Right lung (tissue), 10 donors: ENCODE measurements at places on chromosomes 12 and 14. TPM values are rescaled to one million over a fixed set of nuclear protein-coding genes. Genes with fewer than 3 reads are reported as not detected.

DNA sequence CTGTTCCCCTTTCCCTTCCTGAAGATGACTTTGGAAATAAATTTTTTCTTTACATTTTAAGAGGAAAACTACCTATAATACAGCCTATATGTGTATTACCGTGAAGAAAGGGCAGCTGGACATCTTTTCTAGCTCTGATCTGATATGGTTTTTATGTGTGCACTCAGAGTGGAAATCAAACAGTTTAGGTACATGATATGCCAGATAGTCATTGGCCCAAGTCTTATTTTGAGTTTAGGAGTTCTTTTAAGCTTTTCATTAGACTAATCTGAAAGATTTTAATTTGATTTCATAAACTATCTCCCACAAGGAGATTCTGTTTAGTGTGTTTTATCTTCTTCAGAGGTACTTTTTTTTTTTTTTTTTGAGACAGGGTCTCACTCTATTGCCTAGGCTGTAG is 48.8 kb downstream of the KIAA0586 start:
- no peak for DNase-seq

DNA sequence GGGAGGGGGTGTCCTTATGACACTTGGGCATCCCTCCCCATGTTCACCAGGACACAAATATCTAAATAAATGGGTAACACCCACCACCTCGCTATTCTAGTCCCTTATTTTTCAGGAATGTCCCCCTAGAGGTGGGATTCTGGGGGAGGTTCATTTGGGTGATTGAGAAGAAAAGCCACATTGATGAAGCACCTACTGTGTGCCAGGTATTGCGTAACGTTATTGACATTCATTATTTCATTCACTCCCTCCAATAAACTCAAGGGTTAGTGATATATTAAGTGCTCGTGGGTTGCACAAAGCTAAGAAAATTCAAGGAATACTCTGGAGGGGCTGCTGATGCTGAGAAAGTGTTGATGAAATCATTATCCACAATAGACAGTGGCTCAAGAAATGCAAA is 92.5 kb upstream of the NOS1 start:
- no peak for DNase-seq

DNA sequence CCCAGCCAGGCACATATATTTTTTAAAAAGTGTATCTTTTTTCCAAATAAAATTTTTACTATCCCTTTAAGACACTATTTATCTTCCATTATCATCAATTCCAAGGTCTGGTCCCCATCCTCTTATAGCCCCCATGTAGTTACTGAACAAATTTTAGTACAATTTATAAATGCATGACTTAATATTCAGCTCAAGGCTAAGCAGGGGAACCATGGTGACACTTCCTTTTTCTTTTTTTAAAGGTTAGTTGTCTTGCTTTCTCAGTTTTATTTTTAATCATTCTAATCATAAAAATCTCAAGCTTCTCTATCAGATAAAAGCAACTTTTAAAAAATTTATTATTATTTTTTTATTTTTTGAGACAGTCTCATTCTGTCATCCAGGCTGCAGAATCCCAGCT is 92.3 kb downstream of the TRAFD1 start:
- DNase-seq = no peak

DNA sequence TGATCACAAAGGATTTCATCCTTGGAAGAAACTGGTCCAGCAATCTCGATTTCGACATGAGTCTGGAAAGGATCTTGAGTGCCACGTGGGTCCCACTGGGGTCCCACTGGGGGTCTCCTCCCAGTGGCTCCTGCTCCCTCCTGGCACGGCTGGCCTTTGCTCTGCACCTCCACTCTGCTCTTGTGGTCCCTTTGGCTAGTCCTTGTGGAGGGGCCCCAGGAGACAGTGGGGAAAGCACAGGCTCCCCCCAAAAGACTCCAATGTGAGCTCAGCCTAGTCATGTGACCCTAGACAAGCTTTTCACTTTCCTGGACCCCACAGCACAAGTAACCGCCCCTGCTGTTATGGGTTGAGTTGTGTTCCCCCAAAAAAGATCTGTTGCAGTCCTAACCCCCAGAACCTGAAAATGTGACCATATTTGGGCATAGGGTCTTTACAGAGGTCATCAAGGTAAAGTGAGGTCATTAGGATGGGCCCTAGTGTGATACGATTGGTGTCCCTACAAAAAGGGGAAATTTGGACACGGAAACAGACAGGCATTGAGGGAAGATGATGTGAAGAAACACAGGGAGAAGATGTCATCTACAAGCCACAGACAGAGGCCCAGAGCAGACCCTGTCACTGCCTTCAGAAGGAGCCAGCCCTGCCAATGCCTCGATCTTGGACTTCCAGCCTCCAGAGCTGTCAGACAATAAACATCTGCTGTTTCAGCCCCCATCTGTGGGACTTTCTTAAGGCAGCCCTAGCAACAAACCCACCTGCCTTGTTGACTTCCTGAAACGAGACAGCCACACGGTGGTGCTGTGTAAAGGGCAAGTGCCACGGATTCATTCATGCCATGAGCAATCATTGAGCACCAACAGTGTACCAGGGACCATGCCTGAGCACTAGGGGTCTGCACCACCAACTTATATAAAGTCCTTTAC is 23.8 kb upstream of the PPP2R5C start:
- DNase-seq = no peak

GPR65 gene
- polyA plus RNA-seq = 0.70 TPM

GRCh38 chr12:53381731-53382630 is 2.0 kb downstream of the SP1 start:
- no peak for DNase-seq

DNA sequence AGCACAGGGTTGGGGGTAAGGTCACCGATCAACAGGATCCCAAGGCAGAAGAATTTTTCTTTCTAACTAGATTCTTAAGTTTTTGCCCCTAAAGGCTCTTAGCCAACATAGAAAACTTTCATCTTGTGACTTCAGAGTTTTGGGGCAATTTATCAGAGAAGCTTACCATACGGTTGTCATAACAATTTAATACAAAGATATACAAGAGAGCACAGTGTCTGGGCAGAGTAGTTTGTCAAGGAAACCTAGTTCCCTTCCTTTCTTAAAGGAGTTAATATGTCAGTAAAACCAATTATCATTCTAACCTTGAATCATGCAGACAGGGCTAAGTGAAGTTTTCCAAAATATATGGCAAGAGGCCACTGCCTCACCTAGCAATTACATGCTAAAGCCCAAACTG is 18.4 kb downstream of the NR2C1 start:
- DNase-seq = no peak

DNA sequence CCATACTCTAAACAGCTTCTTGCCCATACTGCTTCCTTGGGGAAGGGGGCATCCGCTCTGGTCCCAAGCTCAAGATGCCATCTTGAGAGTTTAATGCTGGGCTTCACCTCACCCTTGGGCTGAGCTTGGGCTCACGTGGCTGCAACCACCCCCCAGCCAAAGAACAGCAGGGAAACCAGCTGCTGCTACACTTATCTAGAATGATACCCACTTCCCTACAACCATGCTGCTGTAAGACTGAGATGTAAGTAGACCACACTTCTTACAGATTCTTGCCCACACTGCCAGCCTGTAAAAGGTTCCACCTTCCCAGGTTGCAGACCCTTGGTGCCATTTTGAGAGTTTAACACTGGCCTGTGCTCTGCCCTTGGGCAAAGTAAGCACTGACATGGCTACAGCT is 9.7 kb downstream of the CTSG start:
- no peak for DNase-seq

NPAS3 gene
- 0.64 TPM for polyA plus RNA-seq

DNA sequence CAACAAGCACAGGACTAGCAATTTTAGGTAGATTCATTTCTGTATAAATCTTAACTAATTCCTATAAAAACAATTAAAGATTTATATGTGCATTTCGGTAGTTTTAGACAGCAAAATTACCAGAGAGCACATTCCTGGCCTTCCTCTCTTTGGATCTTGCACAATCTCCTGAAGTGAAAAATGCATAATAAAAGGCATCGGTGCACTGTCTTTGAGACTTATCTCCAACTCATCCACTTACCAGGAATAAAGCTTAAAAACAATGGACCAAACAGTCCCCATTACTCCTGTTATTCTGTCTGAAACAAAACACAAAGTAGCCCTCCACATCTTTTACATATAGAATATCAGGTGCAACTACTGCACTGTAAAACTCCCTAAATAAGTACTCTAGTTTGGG is 69.3 kb downstream of the HECTD1 start:
- DNase-seq = no peak

- DNase-seq = no peak
Measured at GRCh38 chr14:76376878-76377734, 1.2 kb downstream of the ESRRB start.

DNA sequence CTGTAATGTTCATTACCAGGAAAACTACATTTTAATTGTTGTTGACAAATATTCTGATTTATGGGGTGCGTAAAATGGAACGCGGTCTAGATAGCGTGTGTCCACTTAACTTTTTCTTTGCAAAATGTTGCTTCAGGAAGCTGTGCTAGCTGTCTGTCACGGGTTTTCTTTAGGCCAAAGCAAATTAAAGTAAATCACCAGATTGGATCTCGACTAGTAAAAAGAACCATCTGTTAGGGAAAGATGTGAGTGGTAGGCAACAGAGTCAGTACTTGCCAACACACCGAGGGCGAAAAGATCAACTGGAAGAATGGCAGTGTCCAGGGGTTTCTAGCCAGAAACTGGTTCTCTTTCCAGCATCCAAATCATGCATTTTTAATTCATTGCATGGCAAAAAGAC is 404.9 kb upstream of the TMPO start:
- DNase-seq = peak; percentile 85

DNA sequence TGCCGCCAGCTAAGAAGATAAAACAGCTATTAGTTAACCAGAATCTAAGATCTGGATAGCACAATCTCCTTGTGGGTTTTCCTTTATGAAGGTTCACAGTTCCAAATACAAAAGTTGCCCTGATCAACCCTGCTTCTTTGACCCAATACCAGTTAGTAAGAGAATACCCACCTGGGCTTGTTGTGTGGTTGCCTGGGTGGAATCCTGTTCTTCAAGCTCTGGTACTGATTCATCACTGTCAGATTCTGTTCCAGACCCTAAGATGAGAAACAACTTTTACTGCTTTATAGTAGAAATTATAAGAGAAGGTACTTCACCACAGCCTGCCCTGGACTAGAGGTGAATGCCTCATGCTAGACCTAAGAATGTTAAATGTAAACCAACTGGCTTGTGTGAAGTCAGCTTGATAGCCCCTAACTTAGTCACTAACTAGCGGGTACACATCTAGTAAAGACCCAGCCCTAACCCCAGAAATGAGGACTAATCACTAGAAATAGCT is 10.6 kb downstream of the NACA start:
- no peak for DNase-seq

C12orf50 gene
- 0.38 TPM for polyA plus RNA-seq

- DNase-seq = no peak
Measured at GRCh38 chr12:74148849-74149248, 388.8 kb upstream of the ATXN7L3B start.

DNA sequence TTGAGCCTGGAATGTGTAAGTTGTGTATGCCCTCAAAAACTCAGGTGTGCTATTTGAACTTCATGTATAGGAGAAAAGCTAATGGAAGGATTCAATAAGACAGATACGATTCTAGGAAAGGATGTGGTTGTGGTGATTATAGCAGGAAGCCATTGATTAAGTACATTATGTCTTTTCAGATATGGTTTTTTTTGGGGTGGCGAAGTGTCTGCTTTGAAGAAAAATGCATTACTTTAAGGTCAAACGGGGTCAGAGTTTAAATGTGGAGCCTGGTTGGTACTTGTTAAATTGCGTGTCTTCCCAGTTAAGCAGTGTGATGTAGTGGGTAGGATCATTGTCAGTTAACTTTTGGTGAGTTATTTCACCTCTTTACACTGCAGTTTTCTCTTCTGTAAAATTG is 13.0 kb upstream of the NUP107 start:
- DNase-seq = no peak

AMN gene
- polyA plus RNA-seq = 0.35 TPM

DNA sequence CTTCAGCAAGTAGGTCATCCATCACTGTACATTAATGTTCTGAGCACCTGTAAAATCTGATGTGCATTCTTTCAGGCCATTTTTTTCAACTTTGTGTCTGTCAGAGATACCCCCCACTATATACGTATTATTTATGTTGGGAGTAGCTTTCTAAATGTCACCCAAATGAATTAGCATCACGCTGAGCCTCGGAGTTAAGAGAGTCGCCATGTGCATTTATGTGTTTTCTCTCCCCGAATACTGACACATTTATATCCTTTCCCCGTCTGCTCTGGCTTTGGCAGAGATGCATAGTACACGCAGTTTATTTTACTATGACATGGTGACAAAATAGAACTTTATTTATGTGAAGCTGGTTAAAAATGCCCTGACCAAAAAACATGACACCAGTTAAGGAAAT is 216.4 kb downstream of the SLC25A21 start:
- DNase-seq = no peak
